Stimulated activated CD8-positive, alpha-beta memory T cell treated with anti-CD3 and anti-CD28 coated beads, Interleukin-4, amount 100 ng/mL, for 4 hours (primary cell): ENCODE measurements at places on chromosomes 11 and 22.

GRCh38 chr11:118098996-118099837 is 12.5 kb upstream of the SMIM35 start:
- DNase-seq: no peak

GRCh38 chr11:33317662-33318061 is 60.5 kb downstream of the HIPK3 start:
- DNase-seq: no peak

GRCh38 chr11:62540804-62541701 is 5.6 kb downstream of the AHNAK start:
- DNase-seq: no peak

GRCh38 chr22:42857845-42858481 is 890 bp upstream of the ARFGAP3 start:
- no peak for DNase-seq

GRCh38 chr22:46853191-46853590 is 90.7 kb downstream of the TBC1D22A start:
- no peak for DNase-seq

DNA sequence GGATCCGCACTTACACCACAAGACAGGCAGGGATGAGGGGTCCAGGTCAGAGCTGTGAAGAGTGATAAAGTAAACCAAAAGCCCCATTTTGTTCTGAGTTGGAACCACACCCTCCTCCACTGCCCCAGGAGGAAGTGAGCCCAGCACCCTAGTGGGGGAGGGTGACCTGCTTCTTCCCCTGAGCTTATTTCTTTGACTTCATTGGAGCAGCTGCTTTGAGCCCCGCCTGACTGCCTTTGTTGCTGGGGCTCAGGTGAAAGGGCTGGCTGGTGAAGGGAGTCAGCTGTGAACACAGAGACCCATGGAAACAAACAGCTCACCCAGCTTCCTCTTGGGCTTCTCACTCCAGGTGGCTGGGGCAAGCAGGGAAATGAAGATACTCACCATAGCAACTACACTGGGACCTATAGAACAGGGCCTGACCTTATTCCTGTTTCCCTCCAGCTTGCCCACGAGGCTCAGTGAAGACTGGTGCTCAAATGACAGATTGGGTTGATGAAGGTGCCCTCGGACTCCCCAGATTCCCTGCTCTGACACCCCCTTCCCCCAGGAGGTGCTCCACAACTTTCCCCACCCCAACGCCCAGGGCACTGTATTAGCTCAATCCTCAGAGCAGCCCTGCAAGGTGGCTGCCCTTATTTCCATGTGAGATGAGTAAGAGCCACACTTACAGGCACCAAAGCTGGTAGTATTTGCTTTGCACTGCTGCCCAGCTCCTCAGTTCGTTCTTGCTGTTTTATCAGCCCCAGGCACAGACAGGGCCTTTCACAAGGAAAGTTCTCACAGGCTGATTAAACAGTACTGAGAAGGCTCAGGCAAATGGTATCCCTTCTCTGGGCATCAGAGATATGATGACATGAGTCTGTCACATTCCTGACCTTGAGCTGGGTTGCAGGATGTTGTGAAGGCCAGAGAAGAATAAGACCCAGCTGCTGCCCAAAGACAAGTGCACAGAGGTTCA is 2.4 kb downstream of the UCP2 start:
- DNase-seq: peak; percentile 32

GRCh38 chr11:57800444-57801182 is 39.0 kb downstream of the CTNND1 start:
- no peak for DNase-seq

DNA sequence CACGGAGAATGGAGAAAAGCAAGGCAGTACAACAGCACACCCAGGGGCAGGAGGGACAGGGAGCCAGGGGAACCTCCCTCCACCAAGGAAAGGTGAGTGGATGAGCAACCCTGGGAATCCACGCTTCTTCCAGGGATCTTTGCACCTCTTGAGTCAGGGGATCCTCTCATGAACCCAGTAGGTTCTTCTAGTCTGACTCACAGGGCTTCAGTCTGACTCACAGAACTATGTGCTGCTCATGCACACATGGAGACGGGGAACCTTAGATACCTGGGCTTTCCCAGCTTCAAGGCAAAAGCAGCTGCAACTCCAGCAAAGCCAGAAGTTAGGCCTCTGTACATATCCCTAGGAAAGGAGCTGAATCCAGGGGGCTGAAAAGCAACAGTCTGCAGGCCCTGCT is 1021.4 kb upstream of the TENM4 start:
- no peak for DNase-seq

DNA sequence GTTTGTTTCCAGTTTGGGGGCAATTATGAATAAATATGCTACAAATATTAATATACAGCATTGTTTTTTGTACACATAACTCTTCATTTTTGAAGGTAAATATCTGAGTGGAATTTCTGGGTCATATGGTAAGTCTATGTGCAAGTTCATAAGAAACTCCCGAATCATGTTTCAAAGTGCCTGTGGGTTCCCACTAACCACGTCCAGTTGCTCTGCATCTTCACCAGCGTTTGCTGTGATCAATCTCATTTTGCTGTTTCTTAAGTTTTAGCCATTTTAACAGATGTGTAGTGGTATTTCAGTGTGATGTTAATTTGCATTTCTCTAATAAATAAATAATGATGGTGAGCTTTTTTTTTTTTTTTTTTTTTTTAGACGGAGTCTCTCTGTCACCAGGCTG is 14.2 kb upstream of the CSRP3 start:
- no peak for DNase-seq

DNA sequence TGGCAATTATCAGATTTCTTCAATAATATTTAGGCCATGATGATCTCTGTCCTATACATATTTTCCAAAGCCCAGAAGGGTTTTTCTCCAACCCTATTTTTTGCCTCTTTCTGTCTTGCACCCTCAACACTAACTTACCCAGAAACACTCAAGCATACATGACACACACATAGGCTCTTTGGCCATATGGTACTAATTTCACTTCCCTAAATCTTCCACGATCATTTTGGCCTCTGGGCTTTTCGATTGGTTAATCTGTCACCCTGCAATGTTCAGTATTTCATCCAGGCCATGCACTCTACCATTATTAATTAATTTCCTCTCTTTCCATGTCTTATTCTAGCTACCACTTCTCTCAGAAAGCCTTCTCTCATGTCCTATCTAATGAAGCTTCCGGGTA is 59.8 kb downstream of the LUZP2 start:
- no peak for DNase-seq

GRCh38 chr22:20084547-20085413 is 4.7 kb downstream of the DGCR8 start:
- no peak for DNase-seq

GRCh38 chr11:92662601-92663360 is 306.7 kb upstream of the MTNR1B start:
- DNase-seq: no peak

DNA sequence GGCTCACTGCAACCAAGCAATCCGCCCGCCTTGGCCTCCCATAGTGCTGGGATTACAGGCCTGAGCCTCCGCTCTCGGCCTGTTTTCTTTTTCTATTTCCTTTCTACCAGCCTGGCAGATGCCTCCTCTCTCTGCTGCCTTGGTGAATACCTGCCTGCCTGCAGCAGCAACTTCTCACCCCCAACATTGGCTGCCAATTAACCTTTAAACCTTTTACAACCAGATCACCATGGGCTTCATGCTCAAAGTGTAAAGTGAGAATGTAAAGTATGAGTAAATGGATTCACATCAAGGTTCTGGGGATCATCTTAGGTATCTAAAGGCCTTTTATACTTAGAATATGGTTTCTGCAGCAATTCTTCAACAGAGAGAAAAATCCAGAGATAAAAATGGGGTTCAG is 13.0 kb upstream of the FCHSD2 start:
- DNase-seq: no peak

DNA sequence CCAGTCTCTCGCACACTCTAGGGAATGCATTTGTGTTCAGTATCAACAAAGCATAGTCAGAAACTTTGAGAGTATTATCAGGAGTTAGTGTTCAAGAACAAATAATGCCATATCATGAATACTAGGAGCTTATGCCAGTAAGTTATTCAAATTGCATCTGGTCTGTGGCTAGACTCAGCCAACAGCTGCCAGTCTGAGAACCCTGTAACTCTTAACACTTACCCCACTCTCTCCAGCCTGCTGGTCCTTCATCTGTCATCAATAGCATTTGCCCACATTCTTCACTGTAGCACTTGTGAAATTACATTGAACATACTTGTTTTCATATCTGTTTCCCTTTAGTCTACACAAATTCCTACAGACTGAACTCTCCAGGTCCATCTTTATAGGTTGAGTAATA is 1157.5 kb upstream of the RAG2 start:
- DNase-seq: no peak

DNA sequence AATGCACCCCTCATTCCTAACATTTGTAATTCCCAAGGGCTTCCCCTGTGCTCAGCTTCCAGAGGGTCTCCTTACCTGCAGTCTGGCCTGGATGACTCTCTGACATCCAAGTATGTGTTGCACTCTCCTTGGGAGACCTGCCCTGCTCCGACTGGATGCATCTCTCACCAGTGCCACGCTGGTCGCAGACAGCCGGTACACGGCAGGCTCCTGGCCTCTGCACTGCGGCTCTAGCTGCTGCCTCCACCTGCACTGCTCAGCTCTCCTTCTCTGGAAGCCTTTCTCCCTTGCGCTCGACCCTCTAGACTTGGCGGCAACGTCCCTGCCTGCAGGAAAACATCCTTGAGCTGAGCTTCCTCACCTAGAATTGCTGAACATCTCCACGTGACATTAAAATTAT is 685.9 kb downstream of the BRD1 start:
- no peak for DNase-seq
